ENCODE measurements at places on chromosomes 2 and 18.

DNA sequence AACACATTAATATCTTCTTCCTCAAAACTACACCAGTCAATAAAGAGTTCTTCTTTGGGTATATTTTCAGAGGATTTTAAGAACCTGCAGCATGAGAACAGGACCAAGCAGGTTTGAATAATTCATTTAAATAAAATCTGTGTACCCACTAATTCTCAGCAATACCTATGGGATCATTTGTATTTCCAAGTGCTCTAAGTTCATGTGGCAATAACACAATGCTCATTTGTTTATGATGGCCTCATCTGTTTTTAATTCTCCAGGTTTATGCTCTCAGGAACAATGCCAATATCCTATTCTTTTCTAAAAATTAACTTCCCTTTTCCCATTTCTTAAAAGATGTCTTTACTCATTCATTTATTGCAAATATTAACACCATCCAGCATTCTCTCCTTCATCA is 264.7 kb downstream of the METTL4 start:
- H3K4me3 ChIP-seq: no peak overlapping the region
- no peak overlapping the region for H3K27ac ChIP-seq
- no peaks in the 10 kb centered on the region for H3K36me3 ChIP-seq
- H3K4me1 ChIP-seq: no peaks in the 10 kb centered on the region
- DNase-seq: no peak
- H3K27me3 ChIP-seq: peaks cover 3% of the 10 kb centered on the region

- no peaks in the 10 kb centered on the region for H3K36me3 ChIP-seq
- no peak overlapping the region for H3K27ac ChIP-seq
- H3K27me3 ChIP-seq: no peaks in the 10 kb centered on the region
- no peak for DNase-seq
Measured at GRCh38 chr2:50313656-50314055, 718.3 kb downstream of the NRXN1 start.

DNA sequence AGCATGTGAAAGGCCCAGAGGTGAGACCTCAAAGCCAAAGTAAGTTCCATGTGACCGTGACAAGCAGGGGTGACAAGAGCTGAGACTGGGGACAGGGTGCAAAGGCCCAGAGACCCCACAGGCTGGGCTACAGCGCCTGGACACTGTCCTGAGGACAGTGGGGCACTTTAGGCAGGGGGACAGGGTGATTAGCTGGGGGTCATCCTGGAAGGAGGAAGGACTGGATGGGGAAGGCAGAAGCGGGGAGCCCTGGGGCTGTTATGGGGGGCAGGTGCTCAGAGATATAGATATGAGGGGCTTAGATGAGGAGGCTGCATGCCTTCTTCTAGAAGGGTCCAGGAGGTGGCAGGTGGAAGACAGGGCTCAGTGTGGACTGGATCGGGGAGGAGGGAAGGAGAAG is 31.5 kb downstream of the KIF1A start:
- no peak for DNase-seq
- peaks cover 8% of the 10 kb centered on the region for H3K27me3 ChIP-seq
- no peak overlapping the region for H3K4me3 ChIP-seq
- H3K36me3 ChIP-seq: no peaks in the 10 kb centered on the region

DNA sequence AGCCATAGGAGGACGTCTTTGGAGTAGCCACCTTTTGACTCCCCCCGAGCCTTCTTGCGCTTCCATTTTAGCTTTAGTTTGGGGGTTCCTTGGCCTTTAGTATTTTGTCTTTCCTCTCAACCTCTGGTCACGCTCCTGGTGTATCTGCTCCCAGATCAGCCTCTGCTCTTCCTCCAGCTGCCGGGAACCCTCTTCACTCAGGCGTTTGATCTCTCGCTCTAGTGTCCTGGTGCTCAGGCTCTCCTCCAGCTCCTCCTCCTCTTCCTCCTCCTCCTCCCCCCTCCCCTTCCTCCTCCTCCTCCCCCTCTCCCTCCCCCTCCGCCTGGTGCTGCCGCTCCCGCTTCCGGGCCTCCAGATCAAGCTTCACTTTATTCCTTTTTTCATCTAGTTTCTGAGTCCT is 1082.3 kb upstream of the TMEFF2 start:
- H3K36me3 ChIP-seq: no peaks in the 10 kb centered on the region
- DNase-seq: no peak
- H3K27me3 ChIP-seq: no peaks in the 10 kb centered on the region
- H3K4me3 ChIP-seq: no peak overlapping the region
- H3K27ac ChIP-seq: no peak overlapping the region

Measured in IMR-90 (cell line).